Cortex of kidney (tissue), 1 donor: ENCODE measurements at places on chromosomes 11 and 22.

GRCh38 chr22:23251445-23252093, 71.3 kb downstream of the BCR start:
- no peak for DNase-seq

DNA sequence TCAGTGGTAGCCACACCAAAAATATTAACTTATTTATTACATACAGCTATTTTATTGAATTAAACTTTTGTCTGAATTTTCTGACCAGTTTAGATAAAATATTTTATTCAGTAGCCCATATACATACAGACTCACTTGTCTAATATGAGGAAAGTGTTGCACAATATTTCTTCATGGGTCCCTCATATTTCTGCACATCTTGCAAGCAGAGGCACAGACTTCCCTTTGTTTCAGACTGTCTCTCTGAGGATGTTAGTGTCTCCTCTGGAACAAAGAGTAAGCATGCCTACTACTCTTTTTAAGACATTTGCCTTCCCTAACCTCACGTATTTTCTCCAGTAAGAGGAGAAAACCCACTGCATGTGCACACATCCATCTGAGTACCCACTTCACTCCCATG, 81.2 kb downstream of the OR5AK2 start:
- DNase-seq: no peak

GRCh38 chr11:30652801-30653200, 66.6 kb upstream of the MPPED2 start:
- no peak for DNase-seq

DNA sequence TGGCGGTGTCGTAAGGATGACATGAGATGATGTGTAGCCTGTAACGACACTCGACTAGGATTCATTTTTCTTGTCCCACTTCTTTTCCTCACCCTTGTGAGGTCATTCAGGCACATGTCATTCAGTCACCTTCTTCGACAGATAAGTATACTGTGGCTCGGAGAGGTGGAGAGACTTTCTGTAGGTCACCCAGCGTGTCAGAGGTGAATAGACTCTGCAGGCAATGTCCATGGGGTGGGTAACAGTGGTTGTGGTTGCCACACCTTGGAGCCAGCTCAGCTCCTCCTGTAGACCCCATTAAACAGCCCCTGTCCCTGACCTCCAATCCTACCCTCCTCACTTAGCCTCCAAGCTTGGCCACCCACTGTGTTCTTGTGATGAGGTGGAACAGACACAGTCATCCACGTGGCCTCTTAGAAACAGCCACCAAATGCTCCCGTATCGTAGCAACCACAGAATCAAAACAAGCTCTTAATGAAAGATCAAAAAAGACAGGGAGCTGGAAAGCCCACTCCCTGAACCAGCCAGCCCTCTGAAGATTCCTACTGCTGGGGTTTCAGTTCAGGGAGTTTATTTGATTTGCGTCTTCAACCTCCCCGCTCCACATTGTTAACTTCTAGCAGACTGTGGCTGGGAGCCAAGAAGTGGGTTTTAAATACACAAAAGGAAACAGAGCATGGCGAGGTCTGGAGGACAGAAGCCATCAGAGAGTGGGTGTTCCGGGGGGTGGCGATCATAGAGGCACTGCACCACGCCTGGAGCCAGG, 89.0 kb upstream of the GRK3 start:
- no peak for DNase-seq
